ENCODE measurements at places on chromosomes 2 and 18.

DNA sequence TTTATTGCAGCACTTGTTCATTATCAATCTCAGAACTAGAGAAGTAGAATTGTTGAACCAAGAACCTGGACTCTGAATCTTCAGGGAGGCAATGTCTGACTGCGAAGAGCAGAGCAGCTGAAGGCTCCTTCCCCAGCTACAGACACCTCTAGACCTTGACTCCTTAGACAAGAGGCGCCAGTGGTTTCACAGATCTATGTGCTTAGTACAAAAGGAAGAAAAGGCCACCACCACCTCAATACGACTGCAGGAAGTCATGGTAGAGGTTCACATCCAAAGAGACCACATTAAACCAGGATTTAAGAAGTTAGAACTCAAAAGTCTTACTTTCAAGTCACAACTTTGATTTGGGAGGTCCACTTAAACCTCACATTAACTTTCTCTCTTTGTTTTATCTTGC lies 158.1 kb upstream of the VRK2 start:
- no peak for DNase-seq

DNA sequence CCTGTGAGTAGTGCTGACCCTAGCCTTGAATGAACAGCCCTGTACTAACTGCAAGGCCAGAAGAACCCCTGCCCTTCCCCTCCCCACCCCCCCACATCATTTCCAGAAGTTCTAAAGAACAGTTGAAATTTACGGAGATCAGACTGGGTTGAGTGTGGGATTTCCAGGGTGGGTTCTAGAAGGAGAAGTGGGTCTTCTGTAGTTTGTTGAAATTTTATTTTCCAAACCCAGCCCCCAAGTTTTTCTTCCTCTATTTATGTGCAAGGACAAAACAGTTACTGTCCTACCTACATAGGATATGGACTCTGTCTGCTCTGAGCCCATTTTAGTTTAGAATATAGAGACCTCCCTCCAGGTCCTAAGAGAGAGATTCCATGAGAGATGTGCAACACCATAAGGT lies 26.3 kb upstream of the CASP10 start:
- DNase-seq = no peak

DNA sequence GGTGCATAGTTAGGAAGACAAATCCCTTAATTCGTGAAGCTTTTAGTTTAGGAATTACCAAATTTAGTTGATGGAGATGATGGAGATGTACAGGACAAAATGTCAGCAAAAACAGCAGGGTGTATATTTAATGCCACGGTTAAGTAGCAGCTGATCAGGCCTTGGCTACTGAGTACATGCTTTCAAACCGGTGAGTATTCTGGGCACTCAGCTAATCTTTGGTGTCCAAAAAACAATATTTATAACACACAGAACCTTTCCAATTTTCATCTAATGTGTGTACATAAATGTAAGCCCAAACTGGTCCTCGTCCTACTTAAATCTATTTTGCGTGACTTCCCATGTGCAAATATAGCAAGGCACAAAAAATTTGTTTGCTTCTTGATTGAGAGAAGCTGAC lies 703.4 kb upstream of the LINC00305 start:
- DNase-seq = no peak

- no peak for DNase-seq
Measured at GRCh38 chr2:25245141-25245540, 76.8 kb upstream of the POMC start.

- DNase-seq = no peak
Measured at GRCh38 chr2:1883476-1883875, 139.2 kb upstream of the PXDN start.

DNA sequence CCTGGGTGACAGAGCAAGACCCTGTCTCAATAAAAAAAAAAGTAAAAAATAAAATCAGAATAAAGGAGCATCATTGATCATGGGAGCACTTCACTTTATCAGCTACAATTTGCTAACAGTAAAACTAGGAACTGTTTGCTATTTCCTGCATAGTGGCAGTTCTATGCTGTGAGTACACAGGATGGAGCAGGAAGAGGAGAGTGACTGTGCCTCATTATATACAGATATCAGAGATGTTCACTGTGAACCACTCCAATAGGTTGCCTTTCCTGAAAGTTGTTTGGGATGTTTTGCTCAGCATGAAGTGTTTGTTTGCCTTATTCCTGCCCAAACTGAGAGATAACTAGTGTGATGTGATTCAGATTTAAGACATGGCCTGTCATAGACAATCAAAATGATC lies 151.4 kb upstream of the EPAS1 start:
- no peak for DNase-seq

GRCh38 chr2:165593081-165593480 lies 123.6 kb downstream of the CSRNP3 start:
- DNase-seq = no peak

- DNase-seq = no peak
Measured at GRCh38 chr2:223000872-223001796, 50.9 kb upstream of the KCNE4 start.

GRCh38 chr2:102172745-102173144 lies 14.1 kb upstream of the IL1RL2 start:
- DNase-seq = no peak

DNA sequence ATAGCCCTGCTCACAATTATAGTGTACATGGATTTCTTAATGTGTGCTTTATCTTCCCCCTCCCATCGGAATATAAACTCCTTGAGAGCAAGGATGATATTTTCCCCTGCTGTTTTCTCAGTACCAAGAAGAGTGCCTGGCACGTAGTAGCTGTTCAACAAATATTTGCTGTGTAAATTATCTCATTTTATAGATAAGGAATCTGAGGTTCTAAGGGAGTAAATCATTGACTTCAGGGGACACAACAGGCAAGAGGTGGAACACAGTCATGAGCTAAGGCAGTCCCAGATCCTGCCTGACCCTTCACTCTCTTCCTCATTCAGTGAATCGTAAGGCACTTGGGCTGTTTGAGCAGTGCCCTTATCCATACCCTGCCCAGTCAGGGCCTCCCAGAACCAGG lies 187.3 kb upstream of the TNP1 start:
- no peak for DNase-seq

- no peak for DNase-seq
Measured at GRCh38 chr2:151007365-151007764, 254.3 kb downstream of the RBM43 start.

DNA sequence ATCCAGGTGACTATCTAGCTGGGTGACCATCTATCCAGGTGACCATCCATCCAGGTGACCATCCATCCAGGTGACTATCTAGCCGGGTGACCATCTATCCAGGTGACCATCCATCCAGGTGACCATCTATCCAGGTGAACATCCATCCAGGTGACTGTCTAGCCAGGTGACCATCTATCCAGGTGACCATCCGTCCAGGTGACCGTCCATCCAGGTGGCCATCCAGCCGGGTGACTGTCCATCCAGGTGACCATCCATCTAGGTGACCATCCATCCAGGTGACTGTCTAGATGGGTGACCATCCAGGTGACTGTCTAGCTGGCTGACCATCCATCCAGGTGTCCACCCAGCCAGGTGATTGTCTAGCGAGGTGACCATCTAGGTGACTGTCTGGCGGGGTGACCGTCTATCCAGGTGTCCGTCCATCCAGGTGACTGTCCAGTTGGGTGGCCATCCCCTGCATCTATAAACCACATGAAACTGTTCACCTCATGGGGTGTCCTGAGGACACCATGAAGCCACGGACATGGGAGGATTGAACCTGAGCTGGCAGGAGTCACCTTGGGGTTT lies 305.3 kb downstream of the NDUFA10 start:
- DNase-seq = no peak

DNA sequence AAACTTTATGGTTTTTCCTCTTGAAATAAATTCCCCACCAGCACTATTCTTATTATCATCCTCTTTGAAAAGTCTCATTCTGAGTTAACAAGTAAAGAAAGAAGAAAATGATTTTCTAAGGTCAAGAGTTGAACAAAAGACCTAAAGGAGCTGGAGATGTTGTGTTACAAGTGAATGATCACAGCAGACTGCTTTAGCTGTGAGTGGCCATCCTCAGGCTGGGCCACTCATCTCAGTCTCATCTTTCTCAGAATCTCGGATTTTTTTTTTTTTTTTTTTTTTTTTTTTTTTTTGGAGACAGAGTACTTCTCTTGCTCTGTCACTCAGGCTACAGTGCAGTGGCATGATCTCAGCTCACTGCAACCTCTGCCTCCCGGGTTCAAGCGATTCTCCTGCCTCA lies 133.3 kb downstream of the CDH2 start:
- no peak for DNase-seq

GRCh38 chr18:74608681-74609080 lies 11.0 kb downstream of the ZNF407 start:
- no peak for DNase-seq

- no peak for DNase-seq
Measured at GRCh38 chr18:8844721-8845148, 139.4 kb downstream of the MTCL1 start.

DNA sequence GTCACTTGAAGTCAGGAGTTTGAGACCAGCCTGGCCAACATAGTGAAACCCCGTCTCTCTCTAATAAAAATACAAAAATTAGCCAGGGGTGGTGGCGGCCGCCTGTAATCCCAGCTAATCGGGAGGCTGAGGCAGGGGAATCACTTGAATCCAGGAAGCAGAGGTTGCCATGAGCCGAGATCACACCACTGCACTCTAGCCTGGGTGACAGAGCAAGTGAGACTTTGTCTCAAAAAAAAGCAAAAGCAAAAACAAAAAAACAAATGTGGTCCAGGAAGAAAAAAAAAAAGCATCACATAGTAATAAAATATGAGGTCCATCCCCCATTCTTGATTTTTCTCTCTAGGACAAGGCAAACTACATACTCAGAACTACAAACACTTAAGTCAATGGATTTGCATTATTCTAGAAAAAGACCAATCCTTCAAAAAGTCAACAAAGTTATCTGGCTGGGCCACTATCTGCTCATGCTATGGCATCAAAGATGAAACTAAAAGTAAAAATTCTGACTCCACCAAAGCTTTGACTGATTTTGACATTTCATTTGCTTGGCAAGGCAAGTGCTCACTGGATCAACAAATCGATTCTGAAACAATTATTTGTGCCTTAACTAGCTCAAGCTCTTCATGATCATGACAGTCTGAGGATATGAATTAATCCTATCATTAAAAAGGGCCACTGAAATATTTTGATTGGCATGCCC lies 28.4 kb downstream of the MEX3C start:
- DNase-seq = no peak

DNA sequence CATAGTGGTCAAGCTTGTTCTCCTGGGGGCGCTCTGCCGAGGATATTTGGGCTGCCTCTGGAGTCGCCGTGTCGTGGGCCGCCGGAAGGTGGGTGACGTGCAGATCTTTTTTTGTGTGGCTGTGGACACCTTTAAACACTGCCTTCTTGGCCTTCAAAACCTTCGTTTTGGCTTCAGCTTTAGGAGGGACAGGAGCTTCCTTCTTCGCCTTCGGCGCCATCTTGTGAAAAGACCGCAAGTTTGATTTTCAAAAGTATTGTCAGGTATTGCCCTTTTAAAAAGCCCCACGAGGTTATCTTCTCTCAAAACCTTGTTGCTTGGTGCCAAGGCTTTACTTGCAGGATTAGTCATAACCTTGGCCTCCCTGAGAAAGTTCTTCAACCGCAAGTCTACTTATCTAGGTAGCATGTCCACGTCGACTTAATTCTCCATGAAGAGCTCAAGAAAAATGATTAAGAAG lies 20.8 kb downstream of the LAMA3 start:
- no peak for DNase-seq

DNA sequence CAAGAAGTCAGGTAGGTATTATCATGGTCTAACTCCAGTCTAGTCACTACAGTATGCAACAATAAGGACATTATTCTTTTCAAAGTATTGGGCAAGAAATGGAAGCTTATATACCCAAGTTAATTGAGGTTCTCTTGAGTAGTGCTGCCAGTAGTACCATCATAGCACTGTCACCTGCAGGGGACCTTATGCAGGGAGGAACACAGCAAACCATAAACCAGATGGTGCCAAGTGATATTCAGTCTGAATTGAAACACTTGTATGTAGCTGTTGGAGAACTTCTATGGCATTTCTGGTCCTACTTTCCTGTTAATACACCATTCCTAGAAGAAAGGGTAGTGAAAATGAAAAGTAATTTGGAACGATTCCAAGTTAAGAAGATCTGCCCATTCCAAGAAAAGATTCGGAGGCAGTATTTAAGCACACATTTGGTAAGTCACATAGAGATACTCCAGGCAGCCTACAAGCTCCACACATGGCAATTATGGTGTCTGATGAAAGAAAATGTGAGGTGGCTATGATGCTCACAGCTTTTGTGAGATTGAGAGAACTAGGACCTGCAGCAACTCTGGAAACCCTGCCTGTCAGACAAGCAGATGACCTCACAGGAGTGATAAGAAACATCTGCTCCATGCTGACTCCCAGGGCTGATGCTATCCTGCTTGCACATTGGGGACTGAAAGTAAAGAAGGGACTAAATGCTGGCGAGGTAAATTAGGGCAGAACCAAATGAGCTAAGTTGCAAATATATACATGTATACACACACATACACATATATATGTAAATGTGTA lies 174.7 kb downstream of the MC4R start:
- DNase-seq = no peak

DNA sequence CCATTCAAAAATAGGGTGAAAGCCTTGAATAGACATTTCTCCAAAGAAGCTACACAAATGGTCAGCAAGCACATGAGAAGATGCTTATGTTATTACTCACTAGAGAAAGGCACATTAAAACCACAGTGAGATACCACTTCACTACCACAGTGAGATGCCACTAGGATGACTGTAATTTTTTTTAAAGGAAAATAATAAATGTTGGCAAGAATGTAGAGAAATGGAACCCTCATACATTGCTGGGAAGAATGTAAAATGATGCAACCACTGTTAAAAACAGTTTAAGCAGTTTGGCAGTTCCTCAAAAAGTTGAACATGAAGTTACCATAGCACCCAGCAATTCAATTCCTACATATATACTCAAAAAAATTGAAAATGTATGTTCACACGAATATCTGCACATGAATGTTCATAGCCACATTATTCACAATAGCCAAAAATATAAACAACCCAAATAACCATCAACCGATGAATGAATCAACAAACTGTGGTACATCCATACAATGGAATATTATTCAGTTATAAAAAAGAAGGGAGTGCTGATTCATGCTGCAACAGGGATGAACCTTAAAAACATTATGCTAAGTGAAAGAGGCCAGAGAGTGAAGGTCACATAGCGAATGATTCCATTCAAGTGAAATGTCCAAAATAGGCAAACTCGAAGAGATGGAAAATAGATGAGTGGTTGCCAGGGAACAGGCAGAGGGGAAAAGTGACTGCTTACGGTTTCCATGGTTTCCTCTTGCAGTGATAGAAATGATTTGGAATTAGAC lies 156.2 kb upstream of the NDUFV2 start:
- no peak for DNase-seq
